ENCODE measurements at places on chromosomes 1 and 21.

GRCh38 chr21:35052801-35053200, 3.7 kb upstream of the RUNX1 start:
- DNase-seq = no peak

- DNase-seq = no peak
Measured at GRCh38 chr1:80807981-80808380, 992.8 kb upstream of the ADGRL2 start.

- no peak for DNase-seq
Measured at GRCh38 chr1:30903343-30904034, 5.1 kb downstream of the SDC3 start.

GRCh38 chr1:38046333-38046883, at the start of gene POU3F1:
Gene POU3F1, minus strand, starts transcription at chr1:38046793. Its CDS starts 50 bp downstream, at chr1:38046743.
- DNase-seq = no peak

GRCh38 chr1:7262611-7263010, 477.4 kb downstream of the CAMTA1 start:
- DNase-seq = no peak

DNA sequence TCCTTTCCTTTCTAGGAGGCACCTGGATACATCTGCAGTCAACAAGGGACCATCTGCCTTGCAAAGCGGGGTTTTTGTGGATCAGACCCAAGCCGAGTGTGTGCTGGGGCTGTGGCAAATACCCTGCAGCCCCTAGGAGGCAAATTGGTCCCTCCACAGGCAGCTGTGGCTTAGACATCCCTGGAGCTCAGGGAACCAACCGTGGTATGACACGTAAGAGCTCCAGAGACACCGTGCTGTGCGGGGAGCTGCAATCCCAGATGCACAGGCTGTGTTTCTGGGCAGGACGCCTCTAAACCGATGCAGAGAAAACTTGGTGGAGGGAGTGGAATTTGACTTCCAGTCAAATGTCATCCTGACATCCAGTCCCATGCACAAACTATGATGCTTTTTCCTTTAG, 141.5 kb downstream of the KAZN start:
- no peak for DNase-seq

GRCh38 chr1:93328809-93329760, 16.6 kb upstream of the DR1 start:
- DNase-seq = no peak

DNA sequence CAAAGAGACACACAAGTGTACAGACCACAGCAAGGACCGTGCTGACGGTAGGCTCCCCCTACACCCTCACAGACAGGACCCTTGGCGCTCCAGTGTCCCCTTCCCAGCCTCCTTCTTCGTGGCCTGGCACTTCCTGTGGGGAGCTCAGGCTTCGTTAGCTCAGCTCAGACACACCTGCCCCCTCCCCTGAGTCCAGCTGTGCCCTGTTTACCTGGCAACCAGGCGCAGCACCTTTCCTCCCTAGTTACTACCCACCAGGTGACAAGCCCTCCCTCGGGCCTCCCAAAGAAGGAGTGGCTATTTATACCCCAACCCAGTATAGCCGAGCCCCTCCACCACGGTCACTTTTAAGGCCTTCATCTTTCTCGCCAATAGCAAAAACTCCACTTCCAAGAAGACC, 4.7 kb downstream of the CELF3 start:
- DNase-seq = no peak

DNA sequence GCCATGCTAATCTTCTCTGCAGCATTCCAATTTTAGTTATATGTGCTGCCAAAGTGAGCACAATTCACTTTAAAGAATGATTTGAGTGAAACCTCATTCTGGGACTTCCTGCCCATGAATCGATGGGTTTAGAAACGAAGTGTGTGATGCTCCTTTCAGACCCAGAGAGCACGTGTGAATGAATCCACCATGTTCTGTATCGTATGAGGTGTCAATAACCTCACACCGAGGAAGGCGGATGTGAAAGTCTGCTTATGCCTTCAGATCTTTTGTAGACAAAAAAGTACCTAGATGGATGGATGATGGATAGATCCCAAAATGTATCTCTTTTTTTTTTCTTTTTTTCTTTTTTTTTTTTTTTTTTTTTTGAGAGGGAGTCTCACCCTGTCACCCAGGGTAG, 13.8 kb downstream of the UBASH3A start:
- DNase-seq = no peak

DNA sequence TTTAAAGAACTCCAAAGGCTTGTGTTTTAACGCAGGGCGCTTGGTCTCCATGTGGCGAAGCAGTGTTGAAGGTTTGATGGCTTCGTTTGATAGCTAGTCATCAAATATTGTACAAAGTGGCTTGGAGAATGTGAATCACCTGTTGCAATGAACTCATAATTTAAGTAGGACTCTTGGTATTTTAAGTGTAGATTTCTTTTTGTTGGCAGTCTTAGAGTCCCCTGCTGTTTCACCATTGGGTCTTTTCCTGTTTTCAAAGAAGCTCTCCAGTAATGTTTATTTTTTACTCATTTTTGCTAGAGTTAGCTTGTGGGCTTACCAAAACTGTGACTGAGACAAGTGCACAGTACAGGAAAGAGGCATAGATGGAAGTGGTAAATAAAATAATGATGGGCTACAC, 26.2 kb downstream of the RASAL2 start:
- DNase-seq = no peak

DNA sequence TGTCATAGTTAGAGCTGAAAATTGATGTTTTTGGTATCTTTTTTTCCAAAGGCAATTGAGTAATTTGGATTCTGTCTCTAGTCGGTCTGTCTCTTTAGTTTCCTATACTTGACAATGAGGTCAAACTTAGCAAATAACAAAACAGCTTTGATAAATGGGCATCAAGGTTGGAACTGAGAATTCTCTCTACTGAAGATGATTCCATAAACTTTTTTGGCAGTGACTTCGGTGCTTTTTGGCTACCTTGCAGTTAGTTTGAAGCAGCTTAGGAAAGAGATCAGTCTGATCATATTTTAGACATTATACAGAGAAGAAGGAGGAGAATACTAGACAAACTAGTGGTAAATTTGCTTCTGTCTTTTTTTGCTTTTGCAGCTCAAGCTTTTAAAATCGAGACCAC, 559 bp downstream of the VCAM1 start:
- no peak for DNase-seq

GRCh38 chr21:45383111-45383614, 21.8 kb upstream of the COL18A1 start:
- no peak for DNase-seq

DNA sequence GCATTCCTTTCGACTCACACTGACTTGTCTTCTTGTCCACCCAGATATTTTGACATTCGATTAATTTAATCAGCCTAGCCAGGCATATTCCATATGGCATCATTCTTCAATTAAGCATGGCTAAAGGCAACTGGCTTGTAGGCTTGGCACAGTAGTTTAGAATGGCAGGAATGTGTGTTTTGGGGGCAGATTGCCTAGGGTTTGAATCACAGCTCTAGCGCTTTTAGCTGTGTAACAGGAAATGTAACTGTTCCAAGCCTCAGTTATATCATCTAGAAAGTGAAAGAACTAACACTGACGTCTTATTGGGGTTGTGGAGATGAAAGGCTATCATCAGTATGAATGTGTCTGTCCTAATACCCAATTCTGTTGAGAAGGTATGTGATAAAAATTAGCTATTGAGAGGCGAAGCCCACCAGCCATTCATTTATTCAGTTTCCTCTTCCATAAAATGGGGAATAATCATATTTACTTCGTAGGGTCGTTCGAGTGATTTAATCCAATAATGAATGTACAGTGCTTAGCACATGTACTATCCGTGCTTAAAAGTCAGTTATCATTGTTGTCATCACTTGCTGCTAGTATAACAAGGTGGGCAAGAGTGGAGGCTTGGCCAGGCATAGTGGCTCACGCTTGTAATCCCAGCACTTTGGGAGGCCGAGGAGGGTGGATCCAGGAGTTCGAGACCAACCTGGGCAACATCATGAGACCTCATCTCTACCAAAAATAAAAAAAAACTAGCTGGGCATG, 41.6 kb upstream of the GRHL3 start:
- peak; percentile 77 for DNase-seq

GRCh38 chr1:112548547-112548946, 39.8 kb downstream of the WNT2B start:
- DNase-seq = no peak

- no peak for DNase-seq
Measured at GRCh38 chr1:41860214-41860613, 58.5 kb downstream of the HIVEP3 start.

DNA sequence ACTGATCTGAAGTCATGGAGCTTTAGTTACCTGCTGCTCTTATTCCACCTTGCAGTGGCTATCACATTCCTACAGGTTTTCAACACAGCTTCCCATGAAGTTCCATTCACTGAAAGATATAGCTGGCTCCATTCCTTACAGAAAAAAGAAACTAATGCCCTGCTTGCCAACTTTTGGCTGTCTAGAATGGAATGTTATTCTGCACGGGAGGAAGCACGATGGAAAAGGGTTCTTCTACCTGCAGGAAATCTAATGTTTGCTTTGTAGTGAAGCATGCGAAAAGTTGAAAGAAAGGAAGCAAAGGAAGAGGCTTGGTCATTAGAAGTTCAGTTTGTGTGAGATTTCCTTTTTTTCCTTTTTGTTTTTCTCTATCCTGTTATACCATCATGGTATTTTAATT, 32.6 kb downstream of the GIPC2 start:
- DNase-seq = no peak

- no peak for DNase-seq
Measured at GRCh38 chr1:22277662-22278061, 134.8 kb upstream of the WNT4 start.

DNA sequence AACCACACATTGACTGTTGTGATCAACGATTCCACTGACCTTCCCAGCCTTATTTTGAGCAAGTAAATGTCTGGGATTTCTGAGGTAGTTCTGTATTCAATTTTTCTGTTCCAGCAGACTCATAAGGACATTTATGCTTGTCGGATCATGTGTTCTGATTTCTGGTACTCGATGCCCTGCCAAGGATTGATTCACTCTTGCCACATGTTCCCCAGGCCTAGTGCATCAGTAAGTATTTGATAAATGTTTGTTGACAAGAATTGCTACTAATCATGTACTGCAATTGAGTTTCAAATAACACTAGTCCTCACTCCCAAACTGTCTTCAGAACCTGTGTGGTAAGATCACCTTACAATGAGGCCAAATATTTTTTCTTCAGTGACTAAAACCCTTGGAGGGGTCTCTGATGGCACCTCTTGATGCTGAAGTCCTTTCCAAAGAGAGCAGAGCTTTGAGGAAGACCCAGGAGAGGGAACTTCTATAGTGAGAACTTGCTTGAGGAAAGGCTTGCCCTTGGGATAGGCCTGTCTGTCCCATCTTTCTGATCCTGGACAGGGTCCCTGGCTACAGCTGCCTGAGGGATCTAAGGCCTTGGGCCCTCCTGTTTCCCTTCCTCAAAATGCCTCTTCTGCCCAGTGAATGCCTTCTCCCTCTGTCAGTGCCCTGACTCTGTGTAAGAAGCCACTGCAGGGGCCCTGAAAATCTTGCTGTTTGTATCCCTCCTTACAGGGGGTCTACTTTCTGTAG, 115.8 kb upstream of the FAM78B start:
- DNase-seq = no peak

GRCh38 chr1:159943278-159943640, 2.2 kb downstream of the IGSF9 start:
- no peak for DNase-seq

DNA sequence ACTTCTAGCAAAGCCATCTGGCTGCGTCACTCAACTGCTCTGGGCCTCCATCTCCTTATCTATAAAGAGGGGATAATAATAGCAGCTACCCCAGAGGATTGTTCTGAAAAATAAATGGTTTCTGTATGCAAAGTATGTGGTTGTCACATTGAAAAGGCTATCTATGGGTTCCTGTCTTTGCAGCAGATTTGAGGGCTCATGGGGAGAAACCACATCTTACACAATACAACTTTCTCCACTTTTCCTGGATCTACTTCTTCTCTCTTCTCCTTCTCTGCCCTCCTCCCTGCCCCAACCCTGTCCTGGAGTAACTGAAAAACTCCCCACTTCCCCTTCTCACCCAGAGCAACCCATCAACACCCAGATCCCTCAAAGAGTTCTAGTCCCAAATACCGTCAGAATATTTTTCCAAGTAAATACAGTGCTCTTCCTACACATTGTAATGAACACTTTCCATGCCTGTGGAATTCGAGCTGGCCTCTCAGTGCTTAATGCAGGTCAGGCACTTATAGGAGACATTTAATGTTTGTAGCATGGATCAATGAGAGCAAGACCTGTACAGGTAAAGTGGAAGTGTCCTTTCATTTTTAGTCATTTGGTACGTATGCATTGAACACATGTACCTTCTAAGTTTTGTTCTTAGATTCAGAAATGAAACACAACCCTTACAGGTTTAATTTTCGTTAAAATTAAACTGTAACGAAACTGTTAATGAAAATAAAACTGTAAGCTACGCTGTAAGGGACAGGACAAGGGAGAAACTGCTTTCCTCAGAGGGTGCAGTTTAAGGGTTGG, 131.9 kb downstream of the AK5 start:
- no peak for DNase-seq

DNA sequence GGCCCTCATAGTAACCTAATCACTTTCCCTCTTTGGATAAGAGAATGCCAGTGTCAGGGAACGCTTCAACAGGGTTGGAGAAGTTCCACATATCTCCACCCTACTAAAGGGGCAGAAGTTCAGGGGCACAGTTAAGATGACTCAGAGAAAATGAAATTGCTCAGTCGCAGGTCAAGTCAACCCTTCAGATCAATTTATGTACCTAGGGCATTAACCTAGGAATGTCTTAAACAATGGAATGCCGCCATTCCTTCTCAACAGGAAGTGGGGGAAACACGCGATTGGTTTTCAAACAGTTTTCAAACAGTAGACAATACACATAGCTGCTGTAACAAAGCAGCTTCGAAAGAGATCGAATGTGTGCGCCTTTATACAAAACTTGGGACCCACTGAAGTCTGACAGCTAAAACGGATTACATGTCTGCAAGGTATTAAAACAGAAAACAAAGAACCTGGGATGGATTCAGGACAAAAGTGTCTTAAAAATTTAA, 897 bp downstream of the SLC25A24 start:
- DNase-seq = no peak

DNA sequence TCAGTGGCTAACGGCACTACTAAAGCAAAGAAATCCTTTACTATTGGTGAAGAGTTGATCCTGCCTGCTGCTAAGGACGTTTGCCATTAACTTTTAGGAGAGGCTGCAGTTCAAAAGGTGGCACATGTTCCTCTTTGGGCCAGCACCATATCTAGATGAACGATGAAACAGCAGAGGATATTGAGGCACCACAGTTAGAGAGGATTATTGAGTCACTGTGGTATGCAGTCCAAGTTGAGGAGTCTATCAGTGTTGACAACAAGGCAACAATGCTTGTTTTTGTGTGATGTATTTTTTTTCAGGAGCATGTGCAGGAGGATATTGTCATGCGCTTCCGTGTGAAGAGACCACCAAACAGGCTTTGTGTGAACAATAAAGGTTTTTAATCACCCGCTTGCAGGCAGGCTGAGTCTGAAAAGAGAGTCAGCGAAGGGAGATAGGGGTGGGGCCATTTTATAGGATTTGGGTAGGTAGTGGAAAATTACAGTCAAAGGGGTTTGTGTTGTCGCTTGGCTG, 80.9 kb downstream of the UCHL5 start:
- no peak for DNase-seq
